ENCODE measurements at places on chromosomes 11 and 22.
A peak's percentile ranks its signal among the peaks of the same experiment; 100 is the strongest.

DNA sequence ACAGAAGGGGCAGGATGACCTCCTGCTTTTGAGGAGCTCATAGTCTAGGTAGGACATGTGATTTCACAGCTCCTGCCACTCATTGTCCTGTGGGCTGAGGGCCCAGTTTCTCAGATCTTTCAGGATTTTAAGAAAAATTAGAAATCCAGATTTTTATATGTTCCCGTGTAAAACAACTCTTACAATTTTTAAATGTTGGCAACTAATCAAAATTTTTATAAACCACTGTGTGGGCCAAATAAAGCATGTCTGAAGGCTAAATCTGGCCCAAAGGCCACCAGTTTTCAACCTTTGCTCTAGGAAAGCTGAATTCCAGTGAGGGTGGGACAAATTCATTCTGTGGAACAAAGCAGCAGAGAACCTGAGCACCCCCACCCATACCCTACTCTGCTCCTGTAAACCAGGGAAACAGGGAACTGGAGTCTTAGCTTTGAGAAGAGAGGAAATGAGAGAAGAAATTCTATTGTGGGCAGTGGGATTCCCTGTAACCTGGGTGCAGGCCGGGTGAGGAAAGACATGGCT is 20.6 kb downstream of the LRRC32 start:
- no peak for DNase-seq

DNA sequence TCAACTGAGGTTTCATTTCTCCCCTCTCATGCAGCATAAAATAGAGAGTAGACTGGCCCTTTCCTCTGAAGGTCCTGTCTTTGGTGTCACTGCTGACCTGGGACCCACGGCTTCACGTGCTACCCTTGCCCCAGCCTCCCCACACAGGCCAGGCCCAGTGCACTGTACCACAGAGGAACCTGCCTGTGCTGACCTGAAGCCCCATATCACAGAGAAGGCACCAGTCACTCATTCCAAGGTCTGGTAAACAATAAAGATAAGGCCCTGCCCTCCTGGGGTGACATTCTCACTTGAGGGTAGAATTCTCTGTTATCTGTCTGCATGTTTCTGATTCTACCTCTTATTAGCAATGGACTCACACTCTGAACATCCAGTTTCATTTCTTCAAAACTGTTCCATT is 51.3 kb downstream of the RPL27A start:
- no peak for DNase-seq

DNA sequence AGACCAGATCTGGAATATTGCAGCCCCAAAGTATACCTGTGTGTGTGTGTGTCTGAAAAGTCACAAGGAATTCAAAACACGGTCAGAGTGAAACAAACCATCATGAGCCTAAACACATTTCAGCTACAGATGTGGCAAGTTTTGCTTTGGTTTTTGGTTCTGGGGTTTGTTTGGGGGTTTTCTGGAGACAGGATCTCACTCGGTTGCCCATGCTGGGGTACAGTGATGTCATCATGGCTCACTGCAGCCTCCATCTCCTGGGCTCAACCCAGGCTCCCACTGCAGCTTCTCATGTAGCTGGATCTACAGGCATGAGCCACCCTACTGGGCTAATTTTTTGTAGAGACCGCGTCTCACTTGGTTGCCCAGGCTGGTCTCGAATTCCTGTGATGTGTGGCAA is 41.4 kb upstream of the PHF21A start:
- no peak for DNase-seq

DNA sequence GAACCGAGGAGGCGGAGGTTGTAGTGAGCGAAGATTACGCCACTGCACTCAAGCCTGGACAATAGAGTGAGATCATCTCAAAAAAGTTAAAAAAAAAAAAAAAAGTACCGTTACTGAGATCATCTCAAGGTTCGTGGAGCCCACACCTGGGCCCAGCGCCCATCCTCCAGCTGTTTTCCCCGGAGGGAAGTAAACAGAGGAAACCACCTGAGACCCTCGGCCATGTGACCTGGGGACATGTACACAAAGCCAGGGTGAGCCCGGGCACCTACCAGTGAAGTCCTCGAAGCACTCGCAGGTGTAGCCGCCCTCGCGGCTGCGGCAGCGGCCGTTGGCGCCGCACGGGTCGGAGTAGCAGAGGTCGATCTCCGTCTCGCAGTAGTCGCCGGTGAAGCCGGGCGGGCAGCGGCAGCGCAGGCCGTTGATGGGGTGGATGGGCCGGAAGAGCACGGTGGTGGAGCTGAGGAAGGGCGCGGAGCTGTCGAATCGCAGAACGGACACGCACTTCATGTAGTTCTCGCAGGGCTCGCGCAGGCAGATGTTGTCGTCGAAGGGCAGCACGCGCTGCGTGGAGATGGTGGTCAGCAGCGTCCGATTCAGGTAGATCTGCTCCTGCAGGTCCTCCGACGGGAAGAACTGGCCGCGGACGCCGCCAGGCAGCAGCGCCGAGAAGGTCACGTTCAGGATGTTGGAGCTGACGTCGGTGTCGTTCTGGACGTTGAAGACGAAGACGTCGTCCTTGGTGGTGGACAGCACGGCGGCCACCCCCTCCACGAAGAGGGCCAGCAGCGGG is 73.8 kb downstream of the CELSR1 start:
- DNase-seq, result no peak

DNA sequence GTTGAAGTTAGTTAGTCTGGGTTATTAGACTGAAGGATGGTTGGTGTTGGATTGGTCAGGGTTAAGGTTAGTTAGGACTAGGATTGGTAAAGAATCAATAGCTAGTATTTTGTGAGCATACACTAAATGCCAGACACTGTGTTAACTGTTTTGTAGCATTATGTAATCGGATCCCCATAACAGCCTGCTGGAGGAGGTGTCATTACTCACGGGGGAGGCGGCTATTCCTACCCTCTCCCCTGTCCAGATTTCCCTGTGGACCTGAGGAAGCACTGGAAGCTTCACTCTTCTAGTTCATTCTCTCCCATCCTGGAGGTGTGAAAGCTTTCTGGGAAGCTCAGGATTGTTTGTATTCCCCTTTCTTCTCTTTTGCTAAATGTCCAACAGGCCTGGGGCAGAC is 40.5 kb upstream of the KCNJ11 start:
- no peak for DNase-seq

GRCh38 chr11:63768237-63769041 is at the start of gene ZFTA:
Gene ZFTA (minus strand): TSS chr11:63768775. CDS start chr11:63768622, 153 bp downstream.
- peak; percentile 85 for DNase-seq

GRCh38 chr22:46057246-46058090 is 80.5 kb upstream of the WNT7B start:
- DNase-seq, result peak; percentile 10

GRCh38 chr11:33970984-33971466 is 79.1 kb upstream of the LMO2 start:
- no peak for DNase-seq

DNA sequence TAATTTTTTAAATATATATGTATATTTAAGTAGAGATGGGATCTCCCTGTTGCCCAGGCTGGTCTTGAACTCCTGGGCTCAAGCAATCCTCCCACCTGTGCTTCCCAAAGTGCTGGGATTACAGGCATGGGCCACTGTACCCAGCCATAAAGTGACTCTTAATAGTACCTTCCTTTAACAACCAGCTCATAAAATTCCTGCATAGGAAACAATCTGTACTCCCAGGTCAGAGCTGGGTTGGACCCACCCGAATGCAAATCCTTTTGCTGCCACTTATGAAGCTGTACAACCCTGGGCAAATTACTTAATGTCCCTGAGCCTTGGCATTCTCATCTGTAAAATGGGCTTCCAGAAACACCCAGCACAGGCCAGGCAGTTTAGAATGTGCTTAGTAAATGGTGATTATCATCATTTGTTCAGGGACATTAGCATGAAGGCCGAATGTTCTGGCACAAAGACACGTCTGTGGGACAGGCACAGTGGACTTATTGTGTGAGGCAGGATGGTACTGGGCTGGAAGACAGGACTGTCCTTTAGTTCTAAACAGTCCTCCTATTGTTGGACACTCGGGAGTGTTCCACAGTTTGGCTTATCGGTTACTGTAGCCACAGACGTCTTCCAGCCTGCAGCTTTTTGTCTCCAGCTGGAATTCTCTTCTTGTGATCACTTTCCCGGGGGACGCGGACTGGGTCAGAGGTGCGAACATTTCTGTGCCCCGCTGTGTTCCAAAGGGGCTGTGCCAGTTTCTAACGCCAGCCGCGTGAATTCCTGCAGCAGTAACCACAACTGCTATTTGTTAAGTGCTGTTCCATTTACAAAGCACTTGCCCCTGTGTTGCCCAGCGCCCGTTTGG is 6.0 kb downstream of the PDXP start:
- no peak for DNase-seq

DNA sequence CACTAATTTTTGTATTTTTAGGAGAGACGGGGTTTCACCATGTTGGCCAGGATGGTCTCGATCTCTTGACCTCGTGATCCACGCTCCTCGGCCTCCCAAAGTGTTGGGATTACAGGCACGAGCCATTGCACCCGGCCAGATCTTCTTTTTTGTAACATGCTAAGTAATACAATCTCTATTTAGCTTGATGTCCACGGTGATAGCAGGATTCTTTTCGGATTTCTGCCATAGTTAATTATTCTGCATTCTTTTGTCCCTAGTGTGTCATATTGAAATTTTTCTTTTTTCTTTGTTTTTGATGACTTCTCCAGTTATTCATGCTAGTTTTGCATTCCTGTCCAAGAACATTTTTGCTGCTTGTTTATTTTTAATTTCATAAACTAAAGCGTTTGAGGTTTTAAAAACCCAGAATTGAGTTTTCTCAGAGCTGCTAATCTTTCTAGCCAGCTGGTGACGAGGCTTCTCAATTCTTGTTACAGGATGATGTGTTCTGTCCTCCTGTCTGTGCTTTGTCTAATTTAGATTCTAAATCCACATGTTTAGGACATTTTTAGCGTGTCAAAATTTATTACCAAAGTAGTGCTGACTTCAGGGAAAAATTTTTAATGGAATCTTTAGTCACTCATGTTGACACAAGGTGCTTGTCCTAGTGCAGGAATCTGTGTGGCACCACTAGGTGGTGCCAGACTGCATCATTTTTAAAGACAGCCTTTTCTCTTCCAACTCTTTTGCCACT is 21.8 kb downstream of the NF2 start:
- no peak for DNase-seq

GRCh38 chr11:73162196-73162740 is 20.1 kb upstream of the FCHSD2 start:
- DNase-seq, result peak; percentile 4

DNA sequence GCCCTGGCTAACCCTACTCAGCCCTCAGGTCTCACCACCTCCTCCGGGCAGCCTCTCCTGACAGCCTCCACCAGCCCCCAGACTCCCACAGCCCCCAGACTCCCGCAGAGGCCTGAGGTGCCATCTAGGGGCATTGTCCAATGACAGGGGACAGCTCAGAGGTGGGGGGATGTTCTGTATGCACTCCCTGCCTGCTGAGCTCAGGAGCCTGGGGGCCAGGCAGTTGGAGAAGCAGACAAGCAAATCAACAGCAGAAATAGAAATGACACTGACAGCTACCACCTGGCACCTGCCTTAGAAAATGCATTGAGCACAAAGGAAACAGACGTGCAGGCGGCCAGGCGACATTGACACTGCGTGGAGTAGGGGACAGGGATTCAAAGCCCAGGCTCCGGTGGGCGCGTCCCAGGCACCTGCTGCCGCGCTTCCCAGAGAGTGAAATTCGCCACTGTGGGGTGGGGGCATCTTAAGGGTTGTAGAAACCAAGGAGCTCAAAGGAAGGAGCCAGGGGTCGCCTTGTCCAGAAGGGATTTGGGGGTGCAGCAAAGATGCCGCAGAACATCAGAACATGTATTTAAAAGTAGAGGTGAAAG is 22.5 kb upstream of the WNT7B start:
- peak; percentile 27 for DNase-seq

DNA sequence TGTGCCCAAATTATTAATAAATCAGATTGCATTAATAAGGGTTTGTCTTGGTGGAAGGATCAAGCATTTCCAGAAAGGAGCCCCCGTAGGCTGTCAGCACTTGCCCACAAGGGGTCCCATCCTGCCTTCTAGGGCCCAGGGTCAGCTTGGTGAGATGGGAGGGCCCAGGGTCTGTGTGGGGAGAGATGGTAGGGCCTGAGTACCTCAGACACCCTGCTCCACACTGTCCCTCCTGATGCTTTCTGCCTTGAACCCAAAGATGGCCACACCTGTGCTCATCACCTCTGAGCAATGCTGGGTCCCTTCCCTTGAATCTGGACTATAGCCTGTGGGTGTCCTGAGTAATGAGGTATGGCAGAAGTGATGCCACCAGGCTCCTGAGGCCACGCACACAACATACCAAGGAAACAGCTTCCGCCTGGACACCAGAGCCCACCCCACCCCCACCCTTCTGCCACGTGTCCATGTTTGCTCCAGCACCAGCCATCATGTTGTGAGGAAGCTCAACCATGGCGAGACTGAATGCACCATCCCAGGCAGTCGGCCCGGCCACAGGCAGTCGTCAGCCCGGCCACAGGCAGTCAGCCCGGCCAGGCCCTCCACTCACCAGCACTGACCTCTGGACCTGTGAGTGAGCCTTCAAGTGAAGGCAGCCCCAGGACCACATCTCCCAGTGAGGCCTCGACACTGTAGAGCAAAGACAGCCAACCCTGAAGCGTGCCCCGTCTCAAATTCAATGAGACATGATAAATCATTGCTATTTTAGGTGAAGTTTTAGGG is 6.8 kb downstream of the BET1L start:
- no peak for DNase-seq

DNA sequence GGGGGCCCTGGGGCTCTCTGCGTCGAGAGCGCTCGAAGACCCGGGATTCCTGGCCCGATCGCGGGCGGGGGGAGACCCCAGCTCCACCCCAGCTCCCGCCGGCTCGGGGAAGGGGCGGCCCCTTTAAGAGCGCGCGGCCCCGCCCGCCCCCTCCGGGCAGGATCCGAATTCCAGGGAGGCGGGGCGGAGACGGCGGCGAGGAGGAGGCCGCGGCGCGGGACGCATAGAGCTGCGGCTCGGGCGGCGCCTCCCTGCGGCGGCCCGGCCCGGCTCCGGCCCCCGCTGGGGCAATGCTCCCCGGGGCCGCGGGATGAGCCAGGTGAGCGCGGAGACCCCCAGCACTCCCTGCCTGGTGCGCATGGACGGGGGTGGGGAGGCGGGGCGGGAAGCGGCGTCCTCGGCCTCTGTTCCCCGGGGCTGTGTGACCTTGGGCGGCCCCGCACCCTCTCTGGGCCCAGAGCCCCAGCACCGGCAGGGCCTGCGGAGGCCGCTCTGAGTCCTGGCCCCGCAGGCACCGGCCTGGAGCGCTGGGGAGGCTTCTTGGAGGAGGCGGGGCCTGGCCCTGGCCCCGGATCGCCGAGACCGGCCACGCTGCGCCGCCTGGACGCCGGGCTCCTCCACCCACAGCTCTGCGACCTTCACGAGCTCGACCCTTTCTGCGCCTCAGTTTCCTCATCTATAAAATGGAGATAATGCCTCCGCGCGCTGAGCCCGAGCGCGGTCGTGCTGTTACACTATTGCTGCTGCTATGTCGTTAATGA is 565 bp downstream of the GAS2L1 start:
- DNase-seq, result peak; percentile 70

DNA sequence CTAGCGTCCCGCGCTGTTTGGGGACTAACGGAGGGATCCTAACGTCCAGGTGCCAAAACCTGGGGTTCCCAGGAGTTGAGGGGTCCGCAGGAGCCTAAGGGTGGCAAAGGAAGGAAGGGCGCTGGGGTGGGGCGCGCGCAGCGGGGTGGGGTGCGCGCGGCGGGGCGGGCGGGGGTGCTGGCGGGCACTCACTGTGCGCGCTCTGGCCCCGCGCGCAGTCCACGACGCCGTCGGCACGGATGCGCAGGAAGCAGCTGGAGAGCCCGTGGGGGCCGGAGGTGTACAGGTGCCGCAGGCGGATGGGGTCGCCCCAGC is 412 bp downstream of the FGF19 start:
- DNase-seq, result no peak

All from activated naive CD8-positive, alpha-beta T cell treated with anti-CD3 and anti-CD28 coated beads, Interleukin-2, amount 10 ng/mL, durations not matched to agents 7 days and 5 days (primary cell).